ENCODE measurements at places on chromosomes 11 and 22.

- no peak for DNase-seq
Measured at GRCh38 chr11:11505190-11505589, 116.6 kb downstream of the GALNT18 start.

- DNase-seq, result no peak
Measured at GRCh38 chr11:107752508-107752907, 40.7 kb upstream of the SLN start.

DNA sequence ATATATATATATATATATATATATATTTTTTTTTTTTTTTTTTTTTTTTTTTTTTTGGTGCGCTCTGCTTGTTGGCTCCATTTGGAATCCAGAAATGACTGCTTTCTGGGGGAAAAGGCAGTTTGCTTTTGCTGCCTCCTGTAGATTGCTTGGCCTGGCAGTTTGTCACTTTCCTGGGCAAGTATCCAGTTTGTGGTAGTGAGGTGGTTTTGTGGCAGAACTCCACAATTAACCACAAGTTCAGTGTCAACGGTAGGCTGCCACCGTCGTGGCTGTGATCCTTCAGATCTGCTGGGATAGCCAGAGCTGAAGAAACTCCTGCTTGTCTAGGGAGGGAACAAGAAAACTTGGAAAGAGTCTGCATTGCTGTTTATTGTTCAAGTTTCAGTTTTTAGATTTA lies 5.0 kb upstream of the PDE3B start:
- DNase-seq, result no peak

DNA sequence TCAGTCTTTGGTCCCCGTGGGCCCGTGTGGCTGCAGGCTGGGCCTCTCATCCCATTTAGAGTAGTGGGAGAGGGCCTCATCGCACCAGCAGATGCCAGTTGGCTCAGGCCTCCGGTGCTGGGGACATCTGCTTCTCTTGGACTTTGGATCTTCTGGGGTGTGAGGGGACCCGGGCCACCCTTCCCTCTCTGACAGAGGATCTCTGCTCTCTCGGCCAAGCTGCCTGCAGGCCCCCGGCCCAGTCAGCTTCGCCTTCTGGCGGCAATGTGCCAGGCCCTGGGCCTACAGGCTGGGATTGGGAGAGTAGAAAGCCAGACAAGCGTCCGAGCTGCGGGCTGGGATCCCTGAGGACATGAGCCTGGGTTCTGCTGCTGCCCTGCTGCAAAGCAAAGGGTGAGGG lies 15.0 kb upstream of the FGF3 start:
- DNase-seq, result no peak

- DNase-seq, result no peak
Measured at GRCh38 chr11:2290351-2290841, 11.3 kb downstream of the C11orf21 start.

GRCh38 chr11:132312161-132312560 lies 941.7 kb downstream of the NTM start:
- DNase-seq, result no peak

GRCh38 chr11:121063728-121064127 lies 37.3 kb upstream of the TECTA start:
- no peak for DNase-seq

GRCh38 chr11:62431171-62431901 lies 12.5 kb downstream of the SCGB1A1 start:
- no peak for DNase-seq

DNA sequence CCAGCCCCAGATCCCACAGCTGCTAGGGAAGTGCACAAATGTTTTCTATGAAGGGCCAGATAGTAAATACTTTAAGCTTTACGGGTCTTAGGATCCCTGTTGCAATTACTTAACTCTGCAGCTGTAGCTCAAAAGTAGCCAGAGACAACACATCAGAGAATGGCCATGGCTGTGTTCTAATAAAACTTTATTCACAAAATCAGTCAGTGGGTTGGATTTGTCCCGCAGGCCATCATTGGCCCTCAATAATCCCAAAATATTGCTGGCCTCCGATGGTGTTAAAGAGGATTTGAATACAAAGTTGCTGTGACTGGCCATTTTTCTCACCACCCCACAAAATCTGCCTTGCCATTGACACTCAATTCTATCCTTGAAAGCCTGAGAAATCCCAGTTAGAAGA lies 49.6 kb downstream of the ISX start:
- DNase-seq, result no peak

DNA sequence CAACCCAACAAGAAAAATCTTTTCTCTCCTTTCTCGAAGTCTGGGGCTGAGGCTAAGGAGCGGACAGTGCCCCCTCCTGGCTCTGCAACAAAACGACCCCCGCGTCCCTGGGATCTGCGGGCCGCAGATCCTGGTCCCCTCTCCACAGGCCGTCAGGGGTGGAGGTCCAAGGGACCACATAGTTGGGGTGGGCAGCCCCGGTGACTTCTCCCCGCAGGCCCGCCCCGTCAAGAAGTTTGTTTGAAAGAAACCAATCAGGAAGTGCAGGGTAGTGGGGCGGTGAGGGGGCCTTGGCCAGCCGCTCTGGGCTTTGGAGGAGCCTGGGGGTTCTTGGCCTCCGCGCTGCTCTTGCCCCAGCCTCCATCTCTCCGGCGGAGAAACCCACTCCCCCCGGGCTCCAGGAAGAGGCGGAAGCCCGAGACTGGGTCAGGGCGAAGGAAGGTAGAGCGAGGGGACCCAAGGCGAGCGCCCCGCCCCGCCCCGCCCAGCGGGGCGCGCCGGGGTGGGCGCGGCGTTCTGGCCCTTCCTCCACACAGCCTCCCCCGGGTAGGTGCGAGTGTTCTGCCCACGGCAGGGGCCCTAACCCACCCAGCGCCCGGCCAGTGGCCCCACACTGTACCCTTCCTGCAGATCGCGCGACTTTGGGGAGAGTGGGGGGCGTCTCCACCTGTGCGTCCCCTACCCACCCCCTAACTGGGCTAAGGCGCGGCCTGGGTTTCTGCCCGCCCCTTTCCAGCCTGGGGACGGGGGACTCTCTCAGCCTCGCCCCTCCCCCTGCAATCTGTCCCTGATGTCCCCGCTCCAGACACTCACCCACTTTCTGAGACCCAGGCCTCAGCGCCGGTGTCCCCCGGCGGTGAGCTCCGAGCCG lies 1.3 kb downstream of the TP53I11 start:
- peak; percentile 41 for DNase-seq

GRCh38 chr11:34468209-34468841 lies 29.6 kb downstream of the CAT start:
- DNase-seq, result peak; percentile 32

DNA sequence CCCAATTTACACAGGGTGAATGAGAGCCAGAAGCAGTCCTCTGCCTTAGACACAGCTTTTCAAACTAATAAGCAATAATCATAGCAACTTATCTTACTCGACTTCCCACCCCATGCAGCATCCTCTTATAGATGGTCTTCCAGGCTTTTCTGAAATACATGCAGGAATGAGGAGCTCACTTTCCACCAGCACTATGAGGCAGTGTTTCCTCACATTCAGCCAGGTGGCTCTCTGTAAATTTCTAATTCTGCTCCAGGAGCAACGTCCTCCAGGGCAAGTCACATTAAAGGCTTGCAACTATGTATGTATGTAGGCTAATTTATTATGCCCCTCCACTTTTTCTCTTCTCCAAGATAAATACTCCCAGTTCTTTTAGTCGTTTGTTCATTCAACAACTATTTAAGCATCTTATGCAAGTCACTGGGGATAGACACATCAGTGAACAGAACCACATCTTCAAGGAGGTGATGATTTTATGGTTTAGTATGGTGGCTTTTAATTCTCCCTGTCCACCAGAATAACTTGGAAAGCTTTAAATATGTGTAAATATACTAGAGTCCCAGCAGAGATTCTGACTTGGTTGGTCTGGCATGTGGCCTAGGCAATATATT lies 59.9 kb downstream of the PAK1 start:
- no peak for DNase-seq
